ENCODE measurements at places on chromosomes 6 and 20. TPM values are rescaled to one million over a fixed set of nuclear protein-coding genes. Genes with fewer than 3 reads are reported as not detected.

RAB44 gene
- not detected for total RNA-seq

C6orf118 gene
- not detected for total RNA-seq

GHRH gene
- total RNA-seq: not detected

ABHD16B gene
- total RNA-seq: not detected

BHLHE23 gene
- total RNA-seq: not detected

BNIP5 gene
- total RNA-seq: not detected

TRIM15 gene
- total RNA-seq: 0.13 TPM

SIRPG gene
- total RNA-seq: not detected

LRRC1 gene
- 13.8 TPM for total RNA-seq

HRH3 gene
- 0.10 TPM for total RNA-seq

NKAIN4 gene
- total RNA-seq: 5.5 TPM

EBF4 gene
- 6.8 TPM for total RNA-seq

PRDM13 gene
- not detected for total RNA-seq

MEP1A gene
- total RNA-seq: not detected

RALGAPB gene
- 33.1 TPM for total RNA-seq

PBOV1 gene
- not detected for total RNA-seq

TMEM244 gene
- total RNA-seq: not detected

NKAPL gene
- not detected for total RNA-seq

GJA10 gene
- not detected for total RNA-seq

MDFI gene
- 0.54 TPM for total RNA-seq

SIRPD gene
- not detected for total RNA-seq

SLC26A8 gene
- not detected for total RNA-seq

DUSP22 gene
- total RNA-seq: 34.8 TPM

ZBTB22 gene
- total RNA-seq: 16.0 TPM

EYA2 gene
- total RNA-seq: 1.9 TPM

KIF6 gene
- total RNA-seq: not detected

GLP1R gene
- not detected for total RNA-seq

PDE10A gene
- 27.8 TPM for total RNA-seq

PGBD1 gene
- 7.6 TPM for total RNA-seq

IL17A gene
- not detected for total RNA-seq

PIGT gene
- 108 TPM for total RNA-seq

GSTA2 gene
- total RNA-seq: not detected

HLA-DQA1 gene
- total RNA-seq: 0.39 TPM

TRIM10 gene
- total RNA-seq: not detected

PAK5 gene
- not detected for total RNA-seq

FAM83C gene
- total RNA-seq: not detected

FAM209B gene
- total RNA-seq: not detected

GSTA3 gene
- total RNA-seq: not detected

RRAGD gene
- total RNA-seq: 27.8 TPM

SESN1 gene
- total RNA-seq: 11.3 TPM

FRS3 gene
- 3.0 TPM for total RNA-seq

NOP56 gene
- total RNA-seq: 354 TPM

SLC32A1 gene
- total RNA-seq: not detected

ZNF318 gene
- total RNA-seq: 28.0 TPM

PDE7B gene
- total RNA-seq: 0.03 TPM

BMP6 gene
- 13.6 TPM for total RNA-seq

FOXF2 gene
- 12.7 TPM for total RNA-seq

CRISP2 gene
- not detected for total RNA-seq

AHCY gene
- total RNA-seq: 171 TPM

NNAT gene
- total RNA-seq: not detected

SLC25A27 gene
- total RNA-seq: 0.77 TPM
